Fibroblast of the aortic adventitia (primary cell): ENCODE measurements at places on chromosomes 12 and 14.

DNA sequence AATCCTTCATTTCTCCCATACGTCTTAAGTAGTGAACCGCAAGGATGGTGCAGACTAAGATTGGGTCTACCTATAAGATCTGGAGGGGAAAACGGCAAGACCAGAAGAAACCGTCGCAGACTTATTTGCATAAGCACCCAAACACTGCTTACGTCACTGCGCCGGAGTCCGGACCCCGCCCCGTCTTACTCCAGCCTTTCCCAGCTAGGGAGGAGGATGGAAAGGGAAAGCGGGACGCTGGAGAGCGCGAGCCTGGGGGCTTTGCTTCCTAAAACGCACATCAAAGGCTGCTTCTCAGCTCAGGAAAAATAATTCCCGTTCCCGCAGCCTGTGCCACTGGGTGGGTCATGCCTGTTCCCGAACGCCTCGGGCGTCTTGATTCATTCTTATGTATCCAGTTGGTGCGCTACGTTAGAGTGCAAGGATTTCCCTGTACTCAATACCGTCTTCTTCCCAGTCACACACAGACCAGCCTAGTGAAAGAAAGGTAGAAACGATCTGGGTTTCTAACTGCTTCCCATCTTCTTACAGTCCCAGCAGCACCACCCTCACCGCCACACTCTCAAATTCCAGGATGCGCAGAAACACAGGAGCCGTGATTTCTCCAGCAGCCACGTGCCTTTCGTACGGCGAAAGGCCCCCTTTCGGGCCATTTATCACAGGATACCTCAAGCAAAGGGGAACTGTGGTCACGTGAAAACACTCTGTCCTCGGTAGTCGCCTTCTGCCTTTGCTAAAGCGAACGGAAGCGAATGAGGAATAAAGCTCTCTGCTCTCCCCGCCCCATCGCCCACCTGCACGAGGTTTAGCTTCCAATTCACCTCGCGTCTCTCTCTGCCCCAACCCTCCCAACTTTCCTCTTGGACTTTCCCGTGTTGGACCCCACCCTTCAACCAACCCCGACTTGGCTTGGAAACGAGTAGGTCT lies 1.1 kb downstream of the SLC6A15 start:
- DNase-seq: peak; percentile 83

DNA sequence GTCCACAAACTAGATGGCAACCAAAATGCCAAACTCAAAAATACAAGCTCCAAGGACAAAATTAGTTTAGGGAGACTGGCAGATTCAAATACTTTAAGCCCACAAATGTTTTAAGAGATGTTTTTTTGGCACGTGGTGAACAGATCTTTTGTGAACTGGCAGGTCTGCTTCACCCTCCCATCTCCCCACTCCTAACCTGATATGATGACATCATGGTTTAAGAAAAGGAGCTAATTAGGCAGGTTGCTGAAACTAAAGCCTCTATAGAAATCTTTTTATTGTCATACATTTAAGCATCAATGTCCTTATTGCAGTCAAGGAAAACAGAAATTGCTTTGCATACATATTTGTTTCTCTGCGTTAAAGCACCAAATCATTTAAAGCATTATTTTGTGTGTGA lies 5.8 kb downstream of the LRIG3 start:
- DNase-seq: no peak

GRCh38 chr12:25957793-25958427 lies 572 bp upstream of the RASSF8 start:
- DNase-seq: peak; percentile 89

DNA sequence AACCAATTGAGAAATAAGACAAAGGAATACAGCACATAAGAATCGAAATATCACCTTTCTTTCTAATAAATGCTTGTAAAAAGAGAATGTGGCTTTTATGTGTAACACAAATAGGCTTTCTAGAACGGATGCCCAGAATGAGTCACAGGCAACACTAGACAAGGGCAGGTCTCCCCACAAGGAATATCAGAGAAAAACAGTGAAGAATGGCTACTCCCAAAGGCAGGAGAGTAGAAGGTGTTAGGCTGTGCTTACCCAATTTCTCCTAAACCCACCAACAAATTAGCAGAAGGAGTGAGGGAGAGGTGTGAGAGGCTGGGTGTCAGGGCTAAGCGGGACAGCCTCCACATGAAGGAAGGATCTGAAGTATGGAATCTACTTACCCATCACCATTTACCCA lies 55.2 kb downstream of the GALNT4 start:
- DNase-seq: peak; percentile 61

DNA sequence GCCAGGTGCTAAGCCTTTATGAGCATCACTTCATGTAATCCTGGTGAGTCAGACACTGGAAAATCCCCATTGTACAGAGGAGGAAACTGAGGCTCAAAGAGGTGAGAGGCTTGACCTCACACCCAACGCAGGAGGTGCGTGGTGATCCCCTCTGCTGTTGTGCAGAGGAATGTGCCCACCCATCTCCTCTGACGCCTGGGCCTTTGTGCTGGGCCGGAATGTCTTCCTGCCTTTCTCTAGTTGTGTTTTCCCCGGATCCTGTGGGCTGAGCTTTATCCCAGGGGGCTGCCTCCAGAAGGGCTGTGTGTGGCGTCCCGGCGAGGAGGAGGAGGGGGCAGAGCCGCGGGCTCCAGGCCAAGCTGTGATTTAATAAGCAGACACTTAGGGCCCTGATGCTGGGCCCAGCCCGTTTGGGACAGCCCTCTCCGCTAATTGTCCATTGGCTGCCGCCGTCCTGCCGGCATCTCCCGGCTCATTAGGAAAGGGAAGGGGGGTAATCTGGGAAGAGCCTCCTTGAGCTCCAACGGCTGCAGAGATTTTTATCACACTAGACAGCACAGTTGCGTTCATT lies 653.6 kb downstream of the MED13L start:
- DNase-seq: no peak
